GF-D8 (cell line): ENCODE measurements at places on chromosomes 7 and 10.

DNA sequence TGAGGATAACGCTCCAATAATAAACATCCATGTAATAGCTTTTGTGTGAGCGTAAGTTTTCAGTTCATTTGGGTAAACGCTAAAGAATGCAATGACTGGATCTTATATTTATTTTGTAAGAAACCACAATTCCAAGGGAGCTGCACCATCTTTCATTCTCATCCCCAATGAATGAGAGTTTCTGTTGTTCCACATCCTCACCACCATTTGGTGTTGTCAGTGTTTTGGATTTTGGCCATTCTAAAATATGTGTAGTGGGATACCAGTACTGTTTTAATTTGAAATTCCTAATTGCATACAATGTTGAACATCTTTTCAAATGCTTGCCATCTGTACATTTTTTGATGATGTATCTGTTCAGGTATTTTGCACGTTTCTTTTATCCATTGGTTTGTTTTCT is 50.9 kb upstream of the SEMA3D start:
- DNase-seq: no peak

DNA sequence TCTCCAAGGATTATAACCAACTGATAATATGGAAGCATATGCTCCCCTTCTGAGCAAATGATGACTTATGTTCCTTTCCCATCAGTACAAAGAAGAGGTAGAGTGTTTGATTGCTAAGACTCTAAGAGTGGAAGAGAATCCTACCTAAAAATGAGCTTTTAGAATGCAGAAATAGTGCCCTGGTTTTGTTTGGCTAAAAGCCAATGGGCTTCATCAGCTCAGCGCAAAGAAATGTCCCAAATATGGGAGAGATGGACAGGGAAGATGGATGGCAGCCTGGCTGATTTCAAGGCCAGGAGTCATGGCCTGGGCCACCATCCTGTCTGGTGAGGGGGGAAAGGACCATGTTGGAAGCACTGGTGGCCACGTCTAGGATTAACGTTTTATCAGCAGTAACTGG is 60.2 kb downstream of the GPR26 start:
- DNase-seq: no peak

DNA sequence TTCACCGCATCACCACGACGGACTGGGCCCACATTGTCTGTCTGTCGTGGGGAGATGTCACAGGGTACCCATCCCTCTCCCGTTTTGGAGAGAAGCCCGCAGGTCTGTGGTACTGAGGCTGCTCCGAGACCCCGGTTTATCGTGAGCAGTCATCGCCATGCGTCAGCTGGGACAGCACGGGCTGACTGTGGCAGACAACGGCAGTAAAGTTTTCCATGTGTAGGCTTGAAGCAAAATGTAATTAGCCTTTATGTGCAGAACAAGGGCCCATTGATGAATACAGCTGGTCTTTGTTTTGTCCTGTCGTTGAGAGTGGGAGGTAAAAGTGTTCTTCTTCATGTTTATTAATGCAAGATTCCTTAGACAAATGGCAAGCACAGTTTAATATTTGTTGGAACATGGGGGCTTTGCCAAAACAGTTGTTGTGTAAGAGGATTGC is 167.4 kb upstream of the SH2B2 start:
- DNase-seq: no peak

DNA sequence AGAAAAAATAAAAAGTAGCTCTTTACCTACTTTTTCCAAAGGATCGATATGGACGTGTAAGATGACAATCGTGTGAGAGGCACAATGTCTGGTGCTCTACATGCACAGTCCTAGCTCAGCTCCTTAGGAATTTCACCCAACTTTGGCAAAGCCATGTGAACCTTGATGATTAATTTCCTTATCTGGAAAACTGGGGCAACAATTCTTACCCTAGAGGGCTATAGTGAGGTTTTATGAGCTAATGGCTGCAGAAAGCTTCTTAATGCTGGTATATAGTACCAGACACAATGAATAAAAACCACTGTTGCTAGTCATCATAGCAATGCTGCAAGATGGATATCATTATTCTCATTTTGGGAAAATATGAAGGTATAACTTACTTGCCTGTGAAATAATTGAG is 202.7 kb downstream of the PARD3 start:
- DNase-seq: no peak

GRCh38 chr10:102235598-102235920 is 5.8 kb downstream of the PITX3 start:
- no peak for DNase-seq

DNA sequence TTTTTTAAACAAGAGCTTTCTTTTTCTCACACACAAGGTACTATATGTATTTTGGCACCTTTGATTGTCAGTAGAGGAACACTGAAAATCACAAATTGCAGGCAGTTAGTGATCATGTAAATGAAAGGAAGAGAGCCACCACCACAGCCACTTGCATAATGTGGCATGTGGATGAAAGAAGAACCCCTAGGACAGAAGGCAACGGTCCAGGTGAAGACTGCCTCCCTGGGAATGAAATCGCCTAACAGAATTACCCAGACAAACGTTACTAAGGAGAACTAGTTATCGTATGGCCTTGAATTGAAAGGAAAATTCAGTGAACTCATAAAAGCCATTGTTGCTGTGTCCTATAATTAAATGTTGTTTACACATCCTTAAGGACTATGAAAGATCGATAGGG is 41.2 kb upstream of the PTPRZ1 start:
- DNase-seq: no peak

DNA sequence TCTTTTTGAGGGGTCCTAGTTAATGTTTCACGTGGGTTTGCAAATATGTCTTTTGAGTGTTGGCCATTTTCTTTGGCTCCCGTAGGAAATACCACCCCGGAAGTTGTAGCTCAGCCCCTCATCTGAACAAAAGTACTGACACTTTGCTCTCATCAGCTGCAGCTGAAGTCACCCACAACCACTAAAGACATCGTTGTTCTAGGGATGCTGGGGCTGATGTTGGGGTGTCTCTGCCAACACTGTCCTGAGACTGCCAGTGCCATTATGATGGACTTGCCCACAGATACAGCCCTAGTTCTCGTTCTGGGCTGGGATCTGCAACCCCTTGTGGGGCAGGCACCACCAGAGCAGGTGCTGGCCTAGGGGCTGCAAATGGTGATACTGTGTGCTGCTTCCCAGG is 82.6 kb upstream of the ARHGAP21 start:
- DNase-seq: no peak

GRCh38 chr7:70457883-70458680 is 673.9 kb upstream of the GALNT17 start:
- no peak for DNase-seq

DNA sequence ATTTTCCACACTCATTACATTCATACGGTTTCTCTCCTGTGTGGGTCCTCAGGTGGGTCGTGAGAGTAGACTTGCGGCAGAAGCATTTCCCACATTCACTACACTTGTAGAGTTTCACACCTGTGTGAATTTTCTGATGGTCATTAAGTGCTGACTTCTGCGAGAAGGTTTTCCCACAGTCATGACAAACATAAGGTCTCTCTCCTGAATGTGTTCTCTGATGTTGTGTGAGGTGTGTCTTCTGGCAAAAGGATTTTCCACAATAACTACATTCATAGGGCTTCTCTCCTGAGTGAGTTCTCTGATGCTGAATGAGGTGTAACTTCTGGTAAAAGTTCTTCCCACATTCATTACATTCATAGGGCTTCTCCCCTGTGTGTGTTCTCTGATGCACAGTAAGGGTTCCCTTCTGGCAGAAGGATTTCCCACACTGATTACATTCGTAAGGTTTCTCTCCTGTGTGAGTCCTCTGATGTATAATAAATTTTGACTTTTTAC is 15.1 kb downstream of the ZNF12 start:
- no peak for DNase-seq

DNA sequence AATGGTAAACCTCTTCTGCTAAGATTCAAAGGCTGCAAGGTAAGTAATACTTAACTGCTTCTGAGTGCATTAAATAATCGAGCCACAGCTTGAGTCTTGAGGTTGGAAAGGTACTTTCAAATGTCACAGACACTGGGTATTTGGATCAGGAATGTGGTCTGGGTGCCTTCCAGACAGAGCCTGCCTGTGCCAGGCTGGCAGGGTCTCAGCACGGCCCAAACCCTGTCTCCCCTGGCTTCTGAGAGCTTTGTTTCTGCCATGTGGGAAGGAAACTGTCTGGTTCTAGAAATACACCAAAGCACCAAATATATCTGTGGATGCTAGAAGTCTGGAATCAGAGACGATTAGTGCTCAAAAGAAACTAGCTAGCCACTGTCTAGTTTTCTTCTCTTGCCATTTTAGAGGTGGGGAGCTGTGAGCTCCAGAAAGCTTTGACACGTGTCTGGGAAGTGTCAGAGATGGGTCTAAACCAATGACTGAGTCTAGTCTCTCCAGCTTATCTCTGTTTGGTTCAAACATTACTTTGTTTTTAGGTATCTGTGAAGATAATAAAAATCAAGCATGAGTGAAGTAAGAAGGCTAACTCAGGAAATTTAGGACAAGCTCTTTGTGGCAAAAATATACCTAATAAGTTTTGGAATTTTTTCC is 162.8 kb downstream of the CYP26A1 start:
- DNase-seq: no peak

- DNase-seq: no peak
These were observed 77.8 kb upstream of the TNRC18 start for GRCh38 chr7:5501465-5501864.

DNA sequence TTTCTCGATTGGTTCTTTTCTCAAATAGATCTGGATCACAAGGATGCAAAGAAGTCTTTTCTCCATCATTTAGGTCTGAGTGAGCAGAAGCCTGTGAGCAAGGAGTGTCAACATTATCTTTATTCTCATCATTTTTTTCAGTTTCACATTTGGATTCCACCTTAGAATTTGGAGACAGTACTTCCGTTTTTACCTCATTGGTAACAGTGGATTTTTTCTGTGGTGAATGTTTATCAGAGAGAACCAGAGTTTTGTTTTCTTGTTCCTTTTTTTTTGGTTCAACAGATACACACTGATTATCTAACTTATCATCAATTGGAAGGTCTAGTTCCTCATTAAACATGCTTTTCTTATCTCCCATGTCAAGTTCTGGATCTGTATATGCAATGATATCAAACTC is 151.3 kb downstream of the GALNT11 start:
- DNase-seq: no peak

DNA sequence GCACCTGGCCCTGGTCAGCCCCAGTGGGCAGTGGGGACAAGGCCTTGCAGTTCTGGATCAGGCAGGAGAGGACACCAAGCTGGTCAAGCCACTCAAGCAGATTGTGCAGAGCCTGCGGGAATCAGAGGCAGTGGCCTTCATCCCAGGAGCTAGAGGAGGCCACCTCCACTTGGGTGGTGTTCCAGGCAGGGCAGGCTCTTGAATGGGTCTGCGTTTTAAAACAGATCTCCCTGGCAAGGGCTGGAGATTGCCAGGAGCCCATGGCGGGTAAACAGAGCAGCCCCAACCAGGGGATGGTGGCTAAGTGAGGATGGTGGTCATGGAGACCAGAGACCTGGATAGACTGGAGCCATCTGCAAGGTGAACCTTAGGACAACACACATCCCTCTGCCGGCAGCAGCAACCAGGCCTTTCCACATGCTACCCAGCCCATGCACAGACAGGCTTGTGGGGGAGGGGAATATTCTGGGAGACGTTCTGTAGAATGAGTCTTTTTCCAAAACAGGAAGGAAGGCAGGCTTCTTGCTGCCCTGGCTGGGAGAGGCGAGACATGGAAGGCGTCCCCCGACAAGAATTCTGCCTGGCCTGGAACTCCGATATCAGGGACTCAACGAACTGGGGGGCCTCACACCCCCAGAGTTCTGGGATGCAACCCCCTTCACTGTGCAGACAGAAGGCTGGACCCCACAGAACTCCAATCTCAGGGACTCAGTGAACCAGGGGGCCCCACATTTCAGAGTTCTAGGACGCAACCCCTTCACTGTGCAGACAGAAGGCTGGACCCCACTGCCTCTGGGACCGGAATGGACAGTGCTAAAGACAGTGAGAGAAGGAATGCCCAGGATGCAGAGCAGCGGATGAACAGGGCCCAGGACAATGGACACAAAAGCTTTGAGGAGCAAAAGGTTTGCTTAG is 264.8 kb downstream of the PTPRN2 start:
- DNase-seq: no peak

DNA sequence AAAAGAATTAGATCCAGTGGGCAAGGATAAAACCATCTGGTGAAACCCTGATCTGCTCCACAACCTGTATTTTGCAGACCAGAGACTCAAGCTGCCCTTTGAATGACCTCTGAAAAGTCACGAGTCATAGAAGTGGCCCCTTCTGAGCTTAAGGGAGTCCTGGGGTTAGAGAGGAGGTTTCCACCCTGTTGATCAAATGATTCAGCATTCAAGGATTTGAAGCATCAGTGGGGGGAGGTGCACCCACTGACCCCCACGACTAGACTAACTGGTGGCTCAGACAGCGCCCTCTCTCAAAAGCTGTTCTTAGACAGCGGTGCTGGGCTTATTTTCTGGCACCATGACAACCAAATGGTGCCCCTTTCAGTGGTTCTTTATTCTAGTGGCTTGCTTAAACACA is 44.3 kb downstream of the PLCE1 start:
- no peak for DNase-seq

- DNase-seq: no peak
These were observed 54.2 kb downstream of the ABI1 start for GRCh38 chr10:26806557-26806956.

DNA sequence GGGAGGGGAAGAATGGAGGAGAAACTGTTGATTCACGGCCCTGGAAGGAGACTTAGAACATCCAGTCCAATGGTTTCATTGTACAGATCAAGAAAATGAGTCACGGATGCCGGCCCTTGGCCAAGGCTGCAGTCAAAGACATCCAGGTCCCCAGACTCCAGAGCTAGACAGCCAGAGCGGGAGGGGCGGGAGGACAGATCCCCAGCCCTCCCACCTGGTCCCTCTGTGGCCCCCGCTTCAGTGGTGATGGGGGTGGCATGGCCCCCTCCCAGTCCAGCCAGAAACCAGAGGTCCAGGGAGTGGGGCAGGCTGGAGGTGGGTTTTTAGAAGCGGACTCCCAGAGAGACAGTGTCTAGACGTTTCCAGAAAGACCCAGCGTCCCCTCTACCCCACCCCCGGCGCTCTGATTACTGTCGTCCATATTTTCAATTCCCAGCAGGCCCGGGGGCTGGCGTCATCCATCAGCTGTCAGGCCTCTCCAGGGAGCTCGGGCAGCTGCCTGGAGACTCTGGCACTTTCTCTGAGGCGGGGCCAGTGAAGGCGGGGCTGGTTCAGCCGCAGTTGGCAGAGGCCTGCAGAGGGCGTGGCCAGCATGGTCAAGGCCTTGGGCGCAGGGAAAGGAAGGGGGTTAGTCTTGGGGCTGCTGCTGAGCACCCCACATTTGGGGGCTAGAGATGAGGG is 8.0 kb upstream of the HSPB1 start:
- DNase-seq: no peak

DNA sequence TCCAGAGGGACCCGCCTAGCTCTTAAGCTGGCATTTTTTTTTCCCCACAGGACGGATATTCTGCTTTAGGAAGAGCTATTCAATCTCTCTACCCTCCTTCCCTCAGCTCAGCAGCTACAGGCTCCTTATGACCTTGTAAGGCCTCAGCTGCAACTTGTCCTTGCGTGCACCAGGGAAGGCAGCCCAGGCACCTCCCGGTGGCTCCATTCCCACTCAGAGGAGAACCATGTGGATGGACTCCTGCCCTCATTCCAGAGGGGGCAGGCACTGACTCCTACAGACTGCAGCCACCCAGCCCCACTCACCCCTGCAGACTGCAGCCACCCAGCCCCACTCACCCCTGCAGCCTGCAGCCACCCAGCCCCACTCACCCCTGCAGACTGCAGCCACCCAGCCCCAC is 73.7 kb downstream of the ITIH5 start:
- DNase-seq: no peak

GRCh38 chr7:27245124-27245797 is 2.7 kb downstream of the EVX1 start:
- DNase-seq: no peak

- DNase-seq: no peak
These were observed 35.5 kb downstream of the RBM20 start for GRCh38 chr10:110679486-110680272.
